ENCODE measurements at places on chromosomes 7 and 10.

GRCh38 chr7:33128990-33129805 lies at the start of gene BBS9:
Gene BBS9 (plus strand): TSS chr7:33129564. CDS start chr7:33146253, 16,689 bp downstream.
- DNase-seq: peak; percentile 80

GRCh38 chr10:62264702-62265436 lies 3.8 kb downstream of the RTKN2 start:
- no peak for DNase-seq

GRCh38 chr7:43072530-43072929 lies 39.9 kb upstream of the HECW1 start:
- no peak for DNase-seq

DNA sequence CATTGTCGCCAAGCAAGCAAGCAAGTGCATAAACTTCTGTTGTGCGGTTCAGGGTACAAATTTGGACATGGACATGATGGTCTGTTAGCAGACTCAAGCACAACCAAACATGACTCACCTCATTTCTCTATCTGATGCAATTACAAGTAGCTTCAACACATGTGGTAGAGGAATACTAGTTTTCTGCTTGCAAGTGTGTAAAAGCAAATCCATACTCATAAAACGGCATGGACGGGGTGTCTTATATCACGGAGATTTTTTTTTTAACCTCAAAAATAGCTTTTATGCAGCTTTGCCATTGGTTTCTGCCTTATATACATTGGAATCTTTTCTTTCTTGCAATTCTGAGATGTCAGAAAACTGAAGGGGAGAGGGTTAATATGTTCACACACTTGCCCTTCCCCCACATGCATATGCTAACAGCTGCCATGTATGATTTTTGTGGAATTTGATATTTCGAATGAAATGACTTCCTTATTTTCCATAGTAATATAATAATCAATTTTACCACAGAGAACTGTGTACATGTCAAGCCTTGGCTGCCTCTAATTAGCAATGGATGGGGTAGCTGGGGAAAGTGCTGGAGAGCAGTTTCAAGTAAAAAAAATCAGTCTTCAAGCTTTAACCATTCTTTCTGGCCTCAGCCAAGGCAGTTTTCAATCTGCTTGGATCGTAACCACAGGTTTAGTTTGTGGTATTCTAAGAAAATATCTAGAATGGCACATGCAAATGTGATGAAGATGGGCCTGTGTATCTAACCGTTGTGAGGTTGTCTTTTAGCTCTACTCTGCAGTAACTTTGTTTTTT lies 106.0 kb upstream of the PDCD4 start:
- no peak for DNase-seq

GRCh38 chr7:101817471-101818286 lies at the start of gene CUX1:
Gene CUX1 (plus strand): TSS chr7:101817626. CDS start chr7:101817640, 14 bp downstream.
- peak; percentile 14 for DNase-seq

DNA sequence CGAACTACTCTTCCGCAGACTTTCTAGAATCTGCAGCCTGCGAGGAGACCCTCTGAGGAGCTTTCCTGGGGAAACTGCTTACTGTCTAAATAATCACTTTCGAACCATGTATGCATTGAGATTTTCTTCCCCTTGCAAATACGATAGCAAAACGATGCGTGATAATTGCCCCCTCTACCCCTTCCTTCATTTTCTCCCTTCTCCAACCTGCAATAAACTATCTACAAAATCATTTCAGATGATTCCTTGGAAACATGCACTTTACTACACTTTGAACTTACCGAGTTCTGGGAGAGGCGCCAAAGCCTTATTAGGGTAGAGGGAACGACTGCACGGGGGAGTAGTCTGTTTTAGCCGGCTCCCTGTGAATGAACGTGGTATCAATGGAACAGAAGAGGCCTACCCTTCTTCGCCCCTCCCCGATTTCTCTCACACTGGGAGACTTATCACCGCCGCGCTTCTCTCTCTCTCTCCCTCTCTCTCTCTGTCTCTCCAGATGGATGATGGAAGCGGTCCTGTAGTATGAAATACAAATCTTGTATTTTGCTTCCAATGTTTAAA lies at the start of gene FGFBP3:
Gene FGFBP3, minus strand, starts transcription at position 370 of the 561 bp plus-strand sequence. CDS start 517 bp downstream, outside the sequence.
- no peak for DNase-seq

DNA sequence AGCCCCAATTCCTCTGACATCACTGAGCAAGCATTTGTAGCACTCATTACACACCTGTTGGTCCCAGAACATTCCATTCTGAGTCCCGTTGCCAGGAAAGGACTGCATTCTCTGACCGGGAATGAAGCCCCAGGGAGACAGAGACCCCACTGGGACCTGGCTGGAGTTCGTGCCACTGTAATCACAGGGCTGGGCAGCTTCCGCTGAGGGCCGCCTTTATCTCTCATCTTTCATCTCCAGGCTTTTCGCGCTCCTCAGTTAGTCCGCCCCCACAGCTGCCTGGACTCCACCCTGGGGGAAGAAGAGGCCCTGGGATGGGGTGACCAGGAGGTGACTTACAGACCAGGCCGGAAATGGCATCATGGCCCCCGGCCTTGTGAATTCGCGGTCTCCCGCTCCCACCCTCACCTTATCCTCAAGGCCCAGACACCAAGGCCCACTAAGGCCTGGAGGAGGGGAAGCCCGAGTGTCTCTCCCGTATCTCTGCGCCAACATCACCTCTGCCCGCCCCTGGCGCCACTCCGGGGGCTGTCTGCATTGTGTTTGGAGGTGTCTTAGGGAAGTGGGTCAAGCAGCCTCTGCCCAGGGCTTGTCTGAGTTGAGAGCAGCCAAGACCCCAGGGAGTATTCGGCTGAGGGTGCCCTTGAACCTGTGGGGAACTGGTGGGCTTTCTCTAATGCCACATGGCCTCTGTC lies 75.4 kb downstream of the PROSER2 start:
- no peak for DNase-seq

DNA sequence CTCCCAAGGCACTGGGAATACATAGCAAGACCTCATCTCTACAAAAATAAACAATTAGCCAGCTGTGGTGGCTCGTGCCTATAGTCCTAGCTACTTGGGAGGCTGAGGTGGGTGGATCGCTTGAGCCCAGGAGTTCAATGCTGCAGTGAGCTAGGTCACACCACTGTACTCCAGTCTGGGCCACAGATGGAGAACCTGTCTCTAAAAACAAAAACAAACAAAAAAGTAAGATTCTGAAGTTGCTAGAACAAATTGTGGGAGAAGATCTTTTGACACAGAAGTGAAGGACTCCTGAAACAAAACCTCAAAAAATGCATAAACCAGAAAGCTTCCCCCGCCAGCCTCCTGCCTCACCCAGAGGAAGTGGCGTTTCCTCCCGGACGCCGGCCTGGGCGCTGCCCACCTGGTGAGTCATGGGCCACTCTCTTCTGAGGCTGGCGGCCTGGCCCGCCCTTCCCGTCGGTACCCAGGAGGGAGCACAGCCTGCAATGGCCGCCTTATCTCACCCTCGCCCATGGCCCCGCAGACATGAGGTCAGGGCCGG lies 25.4 kb upstream of the ELN start:
- DNase-seq: no peak

DNA sequence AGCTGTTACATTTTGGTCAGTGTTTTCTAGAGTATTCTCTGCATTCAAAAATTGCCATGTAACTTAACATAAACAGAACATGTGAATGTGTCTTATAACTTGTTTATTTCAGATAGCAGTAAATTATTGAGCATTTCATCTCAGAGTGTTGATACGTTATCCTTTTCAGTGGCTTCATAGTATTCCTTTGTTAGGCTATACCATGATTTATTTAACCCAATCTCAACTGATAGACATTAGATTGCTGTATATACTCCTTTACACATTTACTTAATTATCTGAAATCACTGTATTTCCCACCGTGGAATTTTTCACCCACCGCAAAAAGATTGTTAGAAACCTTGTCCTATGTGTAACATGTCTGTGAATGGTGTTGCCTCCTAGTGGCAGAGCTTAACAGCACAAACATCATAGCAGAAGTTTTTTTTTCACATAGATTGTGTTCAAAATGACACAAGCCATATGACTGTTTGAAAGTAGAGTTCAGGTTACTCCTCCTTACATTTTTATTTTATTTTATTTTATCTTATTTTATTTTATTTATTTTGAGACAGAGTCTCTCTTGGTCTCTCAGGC lies 21.4 kb downstream of the SLF2 start:
- DNase-seq: no peak

DNA sequence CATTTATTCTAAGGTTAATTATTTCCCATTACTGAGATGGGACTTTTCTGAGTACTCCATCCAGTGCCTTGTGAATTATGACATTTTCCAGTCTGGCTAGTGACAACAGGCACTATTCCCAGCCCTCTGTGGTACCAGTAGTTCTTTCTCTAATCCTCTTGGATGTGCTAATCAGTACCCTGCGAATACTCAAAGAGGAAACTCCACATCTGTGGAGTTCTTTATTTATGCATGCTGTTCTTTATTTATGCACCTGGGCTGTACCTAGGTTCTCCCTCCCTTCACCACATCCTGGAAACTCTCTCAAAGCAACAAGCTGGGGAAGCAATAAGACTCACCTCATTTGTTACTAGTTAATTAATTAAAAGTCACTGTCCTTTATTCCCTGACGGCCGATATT lies 83.5 kb downstream of the TSPAN12 start:
- DNase-seq: no peak

Data from stimulated activated CD4-positive, alpha-beta T cell treated with anti-CD3 and anti-CD28 coated beads, Interleukin-1b, Interleukin-23, amount 100 ng/mL, for 24 hours (primary cell).